ENCODE measurements at places on chromosomes 13 and 19. TPM values are rescaled to one million over a fixed set of nuclear protein-coding genes. Genes with fewer than 3 reads are reported as not detected.

- no peak for DNase-seq
Observed at GRCh38 chr19:18070181-18070580, 16.6 kb downstream of the IL12RB1 start.

Gene DIRAS1
- 14.4 TPM for total RNA-seq

DNA sequence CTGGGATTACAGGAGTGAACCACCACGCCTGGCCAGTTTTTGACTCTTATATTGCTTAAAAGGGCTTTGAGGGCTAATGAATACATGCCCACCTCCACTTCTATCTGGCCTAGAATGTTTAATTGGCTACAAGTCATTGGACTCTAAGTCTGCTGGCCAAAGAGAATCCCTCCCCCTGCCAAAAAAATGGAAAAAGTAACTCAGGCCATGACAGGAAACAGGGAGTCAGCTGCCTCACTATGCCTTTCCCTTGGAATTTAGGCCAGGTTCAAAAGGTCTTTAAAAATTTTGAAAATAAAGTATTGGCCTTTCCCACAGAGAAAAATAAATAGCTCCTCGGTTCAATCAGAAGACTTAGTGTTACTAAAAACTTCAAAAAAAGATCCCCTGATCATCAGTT lies 34.9 kb upstream of the KPNA3 start:
- DNase-seq = no peak

Gene SLC25A41
- total RNA-seq = not detected

Gene MAG
- total RNA-seq = 0.65 TPM

DNA sequence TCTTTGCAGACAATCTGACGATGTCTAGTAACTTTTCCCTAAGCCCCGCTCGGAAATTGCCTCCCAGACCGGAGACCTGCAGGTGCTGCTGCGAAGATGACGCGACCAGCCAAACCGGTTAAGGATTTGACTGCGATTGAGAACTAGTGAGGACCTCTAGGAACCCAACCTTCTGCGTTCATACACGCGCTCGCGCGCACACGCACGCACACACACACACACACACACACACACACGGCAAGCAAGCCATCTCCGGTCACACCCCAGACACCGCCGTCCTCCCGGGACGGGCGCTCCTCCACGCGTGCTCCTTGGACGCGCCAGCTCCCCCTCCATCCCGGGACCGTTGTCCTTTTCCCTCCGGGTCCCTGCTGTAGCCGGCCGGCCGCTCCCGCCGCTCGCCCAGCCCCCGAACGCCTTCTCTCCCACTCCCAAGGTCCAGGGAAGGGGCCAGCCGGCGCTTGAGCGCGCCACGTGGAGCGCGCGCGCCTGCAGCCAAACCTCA lies 1.2 kb downstream of the TBC1D4 start:
- no peak for DNase-seq

Gene ZNF841
- 13.7 TPM for total RNA-seq

Gene KLK15
- not detected for total RNA-seq

- DNase-seq = no peak
Observed at GRCh38 chr19:30516111-30516510, 143.9 kb downstream of the ZNF536 start.

DNA sequence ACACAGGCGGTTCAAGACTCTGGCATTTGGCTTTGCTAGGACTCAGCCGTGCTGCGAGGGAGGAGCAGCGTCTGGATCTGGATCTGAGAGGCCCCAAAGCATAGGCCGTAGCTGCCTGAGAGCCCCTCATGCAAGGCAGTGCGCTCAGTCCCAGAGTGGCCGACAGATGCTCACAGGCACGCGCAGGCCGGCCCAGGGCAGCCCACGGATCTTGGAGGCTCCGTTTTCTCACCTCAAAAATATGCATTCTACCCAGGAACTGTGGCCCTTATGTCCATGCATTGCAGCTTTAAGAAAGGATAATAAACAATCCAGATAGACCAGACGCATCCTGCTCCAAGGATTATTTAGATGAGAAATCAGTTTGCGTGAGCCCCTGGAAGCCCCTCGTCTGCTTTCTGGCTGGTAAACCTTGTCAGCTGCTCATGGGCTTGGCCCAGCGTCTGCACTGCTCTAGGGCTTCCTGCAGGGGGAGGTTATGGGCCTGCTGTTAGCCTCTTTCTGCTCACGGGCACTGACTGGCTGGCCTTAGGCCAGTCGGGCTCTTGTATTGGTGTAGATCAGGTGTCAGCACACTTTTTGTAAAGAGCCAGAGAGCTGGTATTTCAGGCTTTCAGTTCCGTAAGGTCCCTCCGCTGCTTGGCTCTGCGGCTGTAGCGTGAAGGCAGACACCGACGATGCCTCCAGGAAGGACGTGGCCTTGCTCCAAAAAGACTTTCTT lies 24.2 kb downstream of the TEX29 start:
- peak; percentile 84 for DNase-seq

DNA sequence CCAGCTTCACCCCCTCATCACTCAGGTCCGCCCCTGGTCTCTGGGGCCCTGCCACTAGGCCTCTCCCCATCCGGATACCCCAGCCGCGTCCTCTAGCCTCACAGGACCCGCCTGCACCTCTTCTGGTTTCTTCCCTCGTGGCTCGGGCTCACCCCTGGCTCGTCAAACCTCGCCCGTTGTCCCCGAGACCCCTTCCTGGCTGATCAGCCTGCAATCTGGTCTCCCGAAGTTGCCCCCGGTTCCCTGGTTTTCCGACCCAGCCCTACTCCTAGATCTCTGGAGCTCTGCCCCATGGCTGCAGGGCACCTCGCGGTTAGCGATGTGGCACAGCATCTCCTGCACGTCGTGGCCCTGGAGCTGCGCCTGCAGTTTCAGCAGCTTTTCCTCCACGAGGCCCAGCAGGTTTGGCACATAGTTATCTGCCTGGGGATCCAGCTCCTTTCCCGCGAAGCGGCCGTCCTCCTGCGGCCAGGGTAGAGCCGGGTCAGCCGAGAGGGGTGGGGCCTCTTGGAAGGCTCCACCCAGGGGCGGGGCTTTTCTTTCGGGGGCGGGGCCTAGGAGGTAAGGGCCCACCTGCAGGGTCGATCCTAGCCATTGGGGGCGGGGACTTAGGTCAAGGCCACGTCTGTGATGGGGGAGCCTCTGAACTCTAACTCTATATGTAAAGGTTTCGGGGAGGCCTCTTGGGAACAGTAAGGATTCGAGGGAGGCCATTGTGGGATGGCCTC lies 2.4 kb upstream of the RGL3 start:
- DNase-seq = no peak

DNA sequence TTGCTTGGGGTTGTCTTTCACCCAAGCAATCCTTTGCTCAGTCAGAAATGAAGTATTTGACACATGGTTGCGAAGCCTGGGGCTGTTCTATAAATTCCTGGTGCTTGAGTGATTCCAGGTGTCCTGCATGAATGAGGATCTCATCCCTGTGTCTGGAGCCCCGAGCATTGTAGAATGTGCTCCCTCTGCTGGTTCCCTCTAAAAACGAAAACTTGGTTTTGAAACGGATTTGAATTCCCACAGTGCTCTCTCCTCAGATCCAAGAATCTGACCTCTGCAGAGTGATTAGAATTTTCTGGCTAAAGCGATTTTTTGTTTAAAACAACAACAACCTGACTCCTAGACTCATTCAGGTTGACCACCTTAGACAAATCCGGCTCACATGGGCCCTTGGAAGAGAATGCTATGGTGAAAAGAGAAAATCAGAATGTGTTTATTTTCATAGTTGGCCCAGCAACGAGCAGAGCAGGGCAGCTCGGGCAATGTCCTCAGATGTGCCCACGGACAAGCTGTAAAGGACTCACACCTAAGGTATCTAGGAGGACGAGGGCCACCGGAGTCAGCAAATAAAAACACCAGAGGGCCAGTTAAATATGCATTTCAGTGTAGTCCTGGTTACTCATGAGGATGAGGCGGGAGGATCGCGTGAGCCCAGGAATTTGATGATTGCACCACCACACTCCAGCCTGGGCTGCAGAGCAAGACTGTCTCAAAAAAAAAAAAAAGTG lies 8.7 kb upstream of the ATP12A start:
- DNase-seq = no peak

GRCh38 chr19:5074407-5074806 lies 105.5 kb downstream of the KDM4B start:
- no peak for DNase-seq

Gene FUT3
- not detected for total RNA-seq

Gene FARP1
- total RNA-seq = 48.1 TPM

DNA sequence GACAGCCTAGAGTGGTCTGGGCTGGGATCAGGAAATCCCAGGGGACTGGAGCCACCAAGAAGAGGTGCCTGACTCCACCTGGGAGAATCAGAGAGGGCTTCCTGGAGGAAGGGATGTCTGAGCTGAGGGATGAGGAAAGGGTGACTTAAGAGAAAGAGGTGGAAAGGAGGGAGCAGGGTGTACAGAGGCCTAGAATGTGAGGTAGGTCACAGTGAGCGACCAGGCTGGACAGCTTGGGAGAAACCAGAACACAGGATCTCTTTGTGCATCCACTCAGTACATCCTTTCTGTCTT lies 1.0 kb downstream of the TBCB start:
- DNase-seq = no peak

- DNase-seq = no peak
Observed at GRCh38 chr19:19562665-19563347, 24.7 kb downstream of the CILP2 start.

DNA sequence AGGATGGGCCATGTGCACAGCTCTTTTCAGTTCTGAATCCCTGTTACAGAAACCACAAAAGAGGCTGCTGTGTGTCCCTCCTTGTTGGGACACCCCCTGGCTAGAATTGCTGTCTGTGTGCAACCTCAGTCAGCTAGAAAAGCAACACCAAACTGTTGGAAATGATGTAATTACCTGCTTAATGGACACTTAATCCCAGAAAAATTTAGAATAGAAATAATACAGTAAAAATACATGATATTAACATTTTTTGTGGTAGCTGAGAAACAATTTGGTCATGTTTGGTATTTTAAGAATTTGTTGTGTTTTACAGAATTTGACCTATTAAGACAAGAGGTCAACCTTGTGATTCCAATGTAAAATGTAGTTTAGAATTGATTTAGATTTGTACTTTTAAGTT lies 46.8 kb downstream of the FAM124A start:
- DNase-seq = no peak

DNA sequence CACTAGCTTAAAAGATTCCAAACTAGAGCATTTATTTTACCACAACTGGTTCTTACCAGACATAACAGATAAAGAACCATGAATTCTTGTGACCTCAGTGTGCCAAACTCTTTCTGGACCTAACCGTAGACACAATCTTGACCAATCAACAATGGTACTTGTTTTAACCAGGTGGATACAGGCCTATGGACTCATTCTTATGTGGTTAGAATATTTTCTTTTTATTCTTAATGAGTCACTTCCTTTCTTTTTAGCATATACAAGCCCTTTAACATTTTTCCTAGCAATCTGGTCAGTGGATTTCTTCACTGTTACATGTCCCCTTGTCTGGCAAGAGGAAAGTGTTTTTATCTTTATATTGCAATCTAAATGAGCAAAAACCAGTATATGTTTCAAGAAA lies 792.1 kb upstream of the SPRY2 start:
- DNase-seq = no peak

Gene TRAPPC5
- total RNA-seq = 59.8 TPM

GRCh38 chr19:2253106-2254063 lies 2.8 kb downstream of the JSRP1 start:
- no peak for DNase-seq

DNA sequence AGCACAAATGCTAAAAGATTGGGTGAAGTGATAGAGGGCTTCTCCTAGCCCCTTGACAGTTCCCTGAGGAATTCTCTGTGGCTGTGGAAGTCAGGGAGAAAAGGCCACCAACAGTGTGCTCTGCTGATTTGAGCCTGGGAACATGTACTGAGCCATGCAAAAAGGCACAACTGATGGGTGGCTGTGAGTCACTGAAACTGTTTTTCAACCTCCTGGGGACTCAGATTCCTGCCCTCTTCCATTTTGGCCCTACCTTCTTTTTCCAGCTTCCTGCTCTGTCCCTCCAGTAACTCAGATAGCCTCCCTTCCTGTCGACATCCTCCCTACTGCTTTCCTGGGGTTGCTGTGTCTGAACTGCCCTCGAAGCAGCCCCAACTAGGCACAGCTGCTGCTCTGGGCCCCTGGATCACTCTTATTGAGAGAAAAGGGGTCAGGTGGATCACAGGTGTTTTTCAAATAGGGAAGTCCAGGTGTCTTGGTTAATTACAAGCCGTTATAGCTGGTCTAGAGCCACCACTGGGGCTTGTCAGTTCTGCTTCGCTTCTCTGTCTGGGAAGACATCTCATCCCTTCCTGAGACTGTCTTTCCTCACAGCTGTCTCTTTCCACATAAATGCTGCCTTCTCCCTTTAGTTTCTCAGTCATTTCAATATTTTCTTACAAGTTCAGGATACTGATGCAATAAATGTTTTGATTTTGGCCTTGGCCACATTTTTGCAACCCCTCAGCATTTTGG lies 13.7 kb downstream of the FAM124A start:
- no peak for DNase-seq

Gene EFNB2
- total RNA-seq = 20.2 TPM

GRCh38 chr19:48290771-48291488 lies 21.0 kb downstream of the ZNF114 start:
- no peak for DNase-seq

- DNase-seq = no peak
Observed at GRCh38 chr19:47157431-47158321, 27.0 kb downstream of the SAE1 start.

GRCh38 chr19:49591731-49592485 lies 926 bp downstream of the PRR12 start:
- no peak for DNase-seq

Gene CCL25
- total RNA-seq = not detected

- DNase-seq = no peak
Observed at GRCh38 chr19:576768-577438, 4.5 kb downstream of the BSG start.

GRCh38 chr13:100148422-100148821 lies 59.5 kb downstream of the PCCA start:
- no peak for DNase-seq

Gene AKT2
- 53.3 TPM for total RNA-seq

DNA sequence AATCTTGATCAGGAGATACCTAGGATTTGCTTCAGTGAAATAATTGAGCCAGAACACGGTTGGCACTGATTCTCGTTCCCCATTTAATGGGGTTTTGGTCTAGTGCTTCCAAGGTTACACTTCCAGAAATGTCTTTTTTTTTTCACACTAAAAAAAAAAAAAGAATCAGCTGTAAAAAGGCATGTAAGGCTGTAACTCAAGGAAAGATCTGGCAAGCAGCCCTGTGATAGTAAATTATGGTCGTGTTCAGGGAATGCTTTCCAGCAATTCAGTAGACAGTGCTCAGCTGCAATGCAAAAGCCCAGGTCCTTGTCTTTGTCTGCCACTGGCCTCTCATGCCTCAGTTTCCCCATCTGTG lies 27.2 kb upstream of the NDUFS7 start:
- no peak for DNase-seq

- DNase-seq = peak; percentile 75
Observed at GRCh38 chr19:29489172-29489951, 36.4 kb upstream of the VSTM2B start.

DNA sequence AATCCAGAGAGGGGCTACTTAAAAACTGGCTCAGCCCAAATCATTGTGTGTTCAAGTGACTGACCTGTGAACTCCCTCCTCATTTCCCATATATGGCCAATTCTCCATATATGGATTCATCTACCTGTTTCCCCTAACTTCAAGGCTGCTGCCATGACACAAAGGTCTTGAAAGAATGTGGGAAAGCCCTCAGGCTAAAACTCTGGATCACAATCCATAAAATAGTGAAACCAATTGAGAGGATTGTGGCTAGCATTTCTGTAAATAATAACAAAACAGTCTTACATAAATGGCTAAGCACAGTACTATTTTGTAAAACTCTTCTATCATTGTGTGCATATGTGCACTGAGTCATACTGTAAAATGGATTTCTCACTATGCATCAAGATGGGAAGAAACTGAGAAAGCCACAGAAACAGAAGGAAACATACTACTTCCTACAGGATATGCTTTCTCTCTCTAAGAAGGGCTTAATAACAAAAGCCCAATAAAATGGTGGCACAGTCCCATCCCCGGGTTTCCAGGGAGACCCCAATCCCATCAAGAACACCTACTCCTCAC lies 80.5 kb downstream of the FOXO1 start:
- DNase-seq = peak; percentile 29

Data from esophagus muscularis mucosa (tissue), 4 donors.